ENCODE measurements at places on chromosomes 11 and 22.

DNA sequence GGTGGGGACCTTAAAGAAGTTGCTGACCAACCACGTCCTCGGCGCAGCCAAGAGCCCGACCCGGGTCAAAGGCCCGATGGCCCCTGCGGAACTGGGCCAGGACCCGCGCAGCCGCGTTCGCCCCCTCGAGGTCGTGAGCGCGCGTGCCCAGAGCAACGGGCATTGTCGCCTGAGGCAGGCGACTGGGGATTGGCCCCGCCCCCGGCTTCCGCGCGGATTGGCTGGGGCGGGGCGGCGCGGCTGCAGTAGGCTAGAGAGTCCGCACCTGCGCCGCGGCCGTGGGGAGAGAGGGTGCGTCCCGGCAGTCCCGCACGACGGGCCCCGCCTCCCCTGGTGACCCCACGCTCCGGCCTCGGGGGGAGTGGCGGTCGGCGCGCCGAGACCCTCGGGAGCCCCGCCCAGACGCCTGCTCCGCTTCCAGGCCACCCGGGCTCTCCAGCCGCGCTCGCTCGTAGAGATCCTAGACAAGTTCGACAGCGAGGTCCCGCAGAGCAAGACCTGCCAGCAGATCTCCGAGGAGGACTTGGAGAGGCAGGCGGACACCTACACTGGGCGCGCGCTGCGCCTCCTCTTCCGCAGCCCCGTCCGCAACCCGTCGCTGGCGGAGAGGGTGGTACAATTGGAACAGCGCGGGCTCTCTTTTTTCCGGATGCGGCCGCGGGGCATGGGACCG, 8.3 kb upstream of the PPIL2 start:
- no peak for DNase-seq

DNA sequence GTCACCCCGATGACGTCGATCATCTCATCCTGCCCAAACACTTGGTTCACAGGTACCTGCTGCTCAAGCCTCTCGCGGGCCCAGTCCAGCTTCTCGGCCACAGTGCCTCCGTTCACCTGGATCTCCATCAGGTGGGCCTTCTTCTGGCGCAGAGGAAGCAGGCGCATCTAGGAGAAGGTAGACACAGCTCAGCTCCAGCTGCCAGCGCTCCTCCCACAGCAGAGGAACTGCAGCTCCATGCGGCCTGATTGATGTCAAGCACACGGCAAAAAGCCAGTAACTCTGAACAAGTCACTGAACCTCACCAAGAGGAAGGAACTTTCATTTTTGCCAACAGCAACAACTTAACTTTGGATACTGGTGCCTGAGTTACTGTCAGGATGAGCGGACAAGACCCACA, 4.0 kb downstream of the RPL3 start:
- no peak for DNase-seq

DNA sequence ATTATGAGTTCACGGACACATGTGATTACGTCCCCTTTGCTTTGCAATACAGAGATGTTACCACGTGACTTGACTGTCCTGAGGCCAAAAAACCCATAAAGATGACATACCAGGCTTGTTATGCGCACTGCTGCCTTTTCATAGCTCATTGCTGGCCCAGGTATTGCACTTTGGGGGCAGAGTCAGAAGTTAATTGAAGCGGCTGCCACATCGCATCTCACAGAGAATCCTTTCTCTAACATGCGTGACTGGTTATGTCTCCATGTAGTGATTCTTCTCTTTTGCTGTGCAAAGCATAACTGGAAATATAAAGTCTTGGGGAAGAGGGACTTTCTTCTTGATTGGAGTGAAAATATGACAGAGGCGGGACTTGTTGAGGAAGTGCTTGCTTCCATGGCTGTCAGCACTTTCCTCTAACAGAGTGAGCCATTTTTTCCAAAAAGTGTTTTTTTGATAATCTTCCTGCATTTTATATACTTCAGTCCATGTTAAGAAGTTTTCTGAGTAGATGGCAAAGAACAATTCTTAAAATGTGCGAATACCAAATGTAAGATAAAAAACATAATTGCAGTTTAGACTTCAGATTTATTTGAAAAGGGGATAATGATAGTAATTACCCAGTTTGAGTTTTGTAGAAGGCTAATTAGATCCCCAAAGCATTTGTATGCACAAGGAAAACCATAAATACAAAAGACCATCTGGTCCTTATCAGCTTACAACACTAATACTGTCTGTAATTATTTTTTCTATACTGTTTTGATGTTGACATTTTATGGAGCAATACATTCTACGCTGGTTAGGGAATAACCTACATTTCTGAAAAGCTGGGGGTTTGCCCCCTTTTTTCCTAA, 324.6 kb upstream of the MTNR1B start:
- DNase-seq, result no peak

- DNase-seq, result no peak
Observed at GRCh38 chr11:65817312-65817834, 16.4 kb upstream of the SNX32 start.

GRCh38 chr11:125170001-125170509, 5.5 kb downstream of the PKNOX2 start:
- DNase-seq, result no peak

- DNase-seq, result no peak
Observed at GRCh38 chr22:48416396-48417224, 1411.1 kb downstream of the BRD1 start.

DNA sequence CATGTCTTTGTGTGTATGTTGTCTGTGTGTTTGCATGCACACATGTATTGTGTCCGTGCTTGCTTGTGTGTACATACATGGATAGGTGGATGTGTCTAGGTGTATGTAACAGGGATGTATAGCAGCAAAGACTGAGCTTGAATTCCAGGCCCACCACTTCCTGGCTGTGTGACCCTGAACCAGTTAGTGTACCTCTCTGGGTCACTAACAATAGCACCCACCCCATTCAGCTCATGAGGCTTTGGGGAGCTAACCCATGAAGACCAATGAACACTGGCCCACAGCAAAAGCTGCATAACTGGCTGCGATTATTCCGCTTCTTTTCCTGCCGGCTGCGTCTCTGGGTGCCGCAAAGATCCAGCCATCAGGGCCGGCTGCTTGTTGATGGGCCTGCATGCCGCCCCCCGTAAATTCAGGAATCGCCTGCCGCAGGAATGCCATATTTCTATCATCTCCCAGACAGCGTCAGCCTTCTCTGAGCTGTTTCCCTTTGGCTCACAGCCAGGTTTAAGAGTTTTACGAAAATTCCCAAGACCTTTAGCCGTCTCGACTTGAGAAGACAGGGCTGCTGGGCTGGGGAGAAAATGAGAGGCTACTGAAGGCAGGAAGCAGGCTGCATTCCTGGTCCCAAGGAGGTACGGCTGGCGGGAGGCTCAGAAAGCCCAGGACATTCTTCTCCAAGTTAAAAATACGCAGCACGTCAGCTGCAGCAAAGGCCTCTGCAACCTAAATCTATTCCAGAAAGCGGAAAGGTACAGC, 224.6 kb downstream of the MN1 start:
- DNase-seq, result no peak

Data from AG09319 (cell line).